GM20000 (cell line): ENCODE measurements at places on chromosomes 6 and 20.
A peak's percentile ranks its signal among the peaks of the same experiment; 100 is the strongest.

GRCh38 chr20:58863044-58863790 is 10.7 kb downstream of the GNAS start:
- no peak for DNase-seq

GRCh38 chr6:98633886-98634285 is 200.5 kb upstream of the POU3F2 start:
- DNase-seq = no peak

DNA sequence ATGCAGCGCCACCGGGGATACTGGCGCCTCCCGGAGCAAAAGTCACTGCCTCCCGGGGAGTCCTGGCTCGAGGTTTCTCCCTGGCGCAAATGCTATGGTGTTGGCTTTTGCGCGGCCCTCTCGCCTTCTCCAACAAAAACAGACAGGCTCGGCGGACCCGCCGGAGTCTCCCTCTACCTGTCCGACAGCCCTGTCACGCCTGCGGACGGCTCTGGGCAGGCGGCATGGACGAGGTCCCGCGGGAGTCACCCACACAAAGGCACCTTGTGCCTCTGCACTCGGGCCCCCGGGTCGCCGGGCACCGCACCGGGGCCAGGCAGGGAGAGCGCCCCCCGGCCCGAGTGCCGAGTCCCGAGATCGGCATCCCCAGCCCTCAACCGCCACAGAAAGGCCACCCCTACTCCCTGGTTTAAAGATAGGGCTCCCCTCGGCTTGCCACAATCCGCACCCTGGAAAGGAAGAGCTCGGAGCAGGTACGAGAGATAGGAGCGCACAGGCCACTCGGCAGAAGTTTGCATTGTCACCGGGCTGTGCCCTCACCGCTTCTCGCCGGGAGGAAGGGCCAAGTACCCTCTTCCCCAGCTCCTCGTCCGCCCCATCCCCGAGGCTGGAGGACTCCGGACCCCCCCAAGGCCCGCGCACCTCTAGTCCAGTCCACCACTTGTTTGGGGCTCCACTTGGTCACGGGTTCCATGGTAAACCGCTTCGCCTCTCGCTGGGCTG is 903 bp downstream of the CNKSR3 start:
- DNase-seq = peak; percentile 33

DNA sequence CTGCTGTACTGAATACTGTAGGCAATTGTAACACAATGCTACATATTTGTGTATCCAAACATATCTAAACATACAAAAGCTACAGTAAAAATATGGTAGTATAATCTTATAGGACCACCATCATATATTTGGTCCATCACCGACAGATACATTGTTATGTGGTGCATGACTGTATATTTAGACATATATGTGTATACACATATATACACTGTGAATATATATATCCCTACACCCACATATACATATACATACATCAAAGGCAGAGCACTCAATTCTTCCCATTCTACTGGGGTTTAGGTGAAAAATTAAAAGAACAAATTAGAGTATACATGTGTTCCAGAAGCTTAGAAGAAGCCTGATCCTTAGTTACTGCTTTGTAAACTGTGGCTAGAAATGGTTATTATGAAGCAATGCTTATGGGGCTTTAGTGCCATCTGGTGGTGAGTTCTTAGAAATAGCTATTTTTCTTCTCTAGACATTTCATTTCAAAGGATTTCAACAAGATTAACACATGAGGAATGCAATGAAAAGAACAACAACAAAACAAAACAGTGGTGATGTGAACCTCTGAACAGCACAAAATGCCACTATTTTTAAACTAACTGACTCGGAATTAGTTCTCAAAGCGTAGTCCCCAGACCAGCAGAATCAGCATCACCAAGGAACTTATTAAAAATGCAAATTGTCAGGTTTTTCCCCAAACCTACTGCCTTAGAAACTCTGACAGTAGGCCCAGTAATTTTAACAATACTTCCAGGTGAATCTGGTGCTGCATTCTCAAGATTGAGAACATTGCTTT is 38.0 kb downstream of the PKHD1 start:
- peak; percentile 44 for DNase-seq

DNA sequence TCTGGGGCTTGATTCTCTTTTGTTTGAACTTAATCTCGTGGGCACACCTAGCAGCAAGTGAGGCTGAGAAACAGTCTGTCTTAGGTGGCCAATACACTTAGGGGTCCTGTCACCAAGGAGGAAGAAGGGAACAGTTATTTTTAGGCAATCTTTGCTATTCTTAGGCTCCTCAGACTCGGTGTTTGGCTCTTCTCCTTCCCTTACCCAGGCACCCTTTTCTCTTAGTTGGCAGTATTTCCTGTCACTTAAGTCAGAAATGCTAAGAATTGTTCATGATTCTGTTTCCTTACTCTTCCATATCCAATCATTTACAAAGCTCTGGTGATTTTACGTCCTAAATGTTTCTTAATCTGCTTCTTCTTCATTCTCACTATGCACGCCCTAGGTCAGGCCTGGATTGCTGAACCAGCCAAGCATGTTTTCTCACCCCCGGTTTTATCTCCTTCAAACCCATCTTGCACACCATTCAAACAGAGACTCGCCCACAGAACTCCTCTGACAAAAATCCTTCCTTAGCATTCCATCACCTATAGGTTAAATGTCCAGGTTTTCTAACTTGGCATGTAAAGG is 45.2 kb upstream of the TMEM217 start:
- DNase-seq = no peak

DNA sequence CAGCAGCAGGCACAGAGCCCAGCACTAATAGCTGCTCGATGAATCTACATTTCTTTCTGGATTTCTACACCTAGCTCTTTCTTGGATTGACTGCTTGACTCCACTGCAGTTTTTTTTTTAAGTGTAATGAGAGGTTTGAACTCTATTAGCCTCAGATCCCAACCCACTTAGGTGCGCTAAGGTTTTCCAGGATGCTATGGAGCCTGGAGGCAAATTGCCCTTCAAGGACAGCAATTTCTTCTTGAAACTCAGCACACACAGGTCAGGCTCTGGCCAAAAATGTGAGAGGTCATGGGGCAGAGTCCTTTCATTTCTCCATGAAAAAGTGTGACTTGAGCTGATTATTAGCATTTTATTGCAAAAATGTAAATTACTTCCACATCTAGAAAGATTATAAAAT is 52.3 kb upstream of the TIAM2 start:
- DNase-seq = no peak

DNA sequence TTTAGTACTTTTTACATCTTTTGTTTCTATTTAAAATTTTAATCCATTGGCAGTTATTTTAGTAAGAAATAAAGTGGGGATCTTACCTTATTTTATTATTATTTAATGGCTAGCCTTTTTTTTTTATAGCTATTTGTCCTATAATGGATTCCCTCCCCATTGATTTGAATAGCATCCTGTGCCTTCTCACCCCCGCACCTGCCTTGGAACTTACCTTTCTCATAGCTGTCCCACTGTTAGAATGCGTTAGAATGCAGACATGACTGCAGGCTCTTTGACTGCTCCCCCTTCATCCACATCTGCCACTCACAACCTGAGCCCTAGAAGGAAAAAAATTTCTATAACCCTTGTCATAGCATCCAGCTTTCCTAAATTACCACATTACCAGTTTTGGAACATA is 9.1 kb downstream of the PKIB start:
- no peak for DNase-seq

DNA sequence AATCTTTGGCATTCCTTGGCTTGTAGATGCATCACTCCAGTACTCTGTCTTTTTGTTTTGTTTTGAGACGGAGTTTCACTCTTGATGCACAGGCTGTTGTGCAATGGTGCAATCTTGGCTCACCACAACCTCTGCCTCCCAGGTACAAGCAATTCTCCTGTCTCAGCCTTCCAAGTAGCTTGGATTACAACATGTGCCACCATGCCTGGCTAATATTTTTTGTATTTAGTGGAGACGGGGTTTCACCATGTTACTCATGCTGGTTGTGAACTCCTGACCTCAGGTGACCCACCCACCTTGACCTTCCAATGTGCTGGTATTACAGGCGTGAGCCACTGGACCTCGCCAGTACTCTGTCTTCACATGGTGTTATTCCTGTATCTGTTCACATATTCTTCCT is 35.8 kb upstream of the LGSN start:
- no peak for DNase-seq

DNA sequence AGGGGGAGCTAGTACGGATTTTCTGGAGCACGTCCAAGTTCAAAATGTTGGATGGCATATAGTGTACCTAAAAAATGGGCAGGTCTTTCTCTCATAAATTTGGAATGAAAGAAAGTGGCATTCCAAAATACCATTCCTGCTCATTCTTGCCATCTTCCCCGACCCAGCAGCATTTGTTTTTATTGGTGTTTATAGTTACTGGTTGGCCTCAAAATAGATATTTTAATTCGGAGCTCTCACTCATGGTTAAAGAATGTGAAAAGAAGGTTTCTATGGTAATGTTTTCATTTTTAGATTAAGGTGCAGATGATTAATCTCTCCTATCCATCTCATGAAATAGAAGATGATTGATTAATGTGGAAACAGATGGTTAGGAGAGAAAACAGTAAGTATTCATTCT is 204.5 kb downstream of the HIVEP2 start:
- DNase-seq = no peak

DNA sequence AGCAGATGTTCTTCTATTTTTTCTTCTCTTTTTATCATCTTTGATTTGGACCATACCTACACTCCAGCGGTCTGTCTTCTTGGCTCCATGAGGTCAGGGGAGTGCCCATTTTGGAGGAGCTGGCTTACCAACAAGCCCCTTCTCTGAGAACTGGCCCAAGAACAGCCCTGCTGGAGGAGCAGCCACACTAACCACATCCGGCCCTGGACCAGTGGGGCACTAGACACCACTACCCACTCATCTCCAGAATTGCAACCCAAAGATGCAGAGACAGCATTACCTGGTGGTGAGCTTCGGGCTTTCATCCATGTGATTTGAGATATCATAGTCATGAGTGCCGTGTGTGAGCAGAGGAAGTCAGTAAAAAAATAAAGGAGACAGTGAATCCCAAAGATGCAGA is 599.4 kb upstream of the CDH4 start:
- DNase-seq = no peak

DNA sequence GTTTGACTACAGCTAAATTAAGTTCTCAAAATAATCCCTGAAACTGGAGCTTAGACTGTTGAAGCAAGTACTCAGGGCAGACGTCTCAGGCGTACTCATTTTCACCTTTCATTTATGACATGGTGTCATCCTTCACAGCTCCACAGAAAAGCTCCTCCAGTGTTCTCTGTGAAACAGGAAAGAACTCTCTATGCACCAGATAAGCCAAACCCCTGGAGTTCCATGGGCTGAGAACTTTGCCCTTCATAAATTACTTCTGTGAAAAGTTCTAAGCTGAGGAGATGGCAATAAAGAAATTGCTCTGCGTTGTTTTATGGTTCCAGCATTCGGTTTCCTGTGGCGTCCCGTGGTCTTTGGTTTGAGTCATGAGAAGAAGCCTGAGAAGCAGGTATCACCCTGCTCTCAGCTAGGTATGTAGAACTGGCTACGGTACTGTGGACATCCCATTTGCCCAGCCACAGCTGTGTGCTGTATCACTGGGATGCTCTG is 20.2 kb upstream of the RREB1 start:
- no peak for DNase-seq

DNA sequence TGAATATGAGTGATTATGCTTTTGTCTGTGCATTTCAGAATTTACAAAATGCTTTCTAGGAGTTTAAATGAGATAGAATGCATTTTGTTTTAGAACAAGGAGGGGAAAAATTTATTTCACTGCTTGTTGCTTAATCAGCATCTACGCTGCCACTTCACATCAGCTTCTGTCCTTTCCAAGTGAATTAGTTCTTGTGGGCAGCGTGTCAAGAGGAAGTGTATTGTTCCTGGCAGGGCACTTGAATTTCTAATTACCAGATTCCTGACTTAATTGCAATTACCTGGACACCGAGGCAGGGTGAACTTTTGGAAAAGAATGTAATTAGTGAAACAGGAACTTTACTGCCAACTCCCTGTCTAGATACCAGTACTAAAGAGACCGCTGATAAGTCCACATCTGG is 263.5 kb downstream of the TMEM242 start:
- DNase-seq = no peak

DNA sequence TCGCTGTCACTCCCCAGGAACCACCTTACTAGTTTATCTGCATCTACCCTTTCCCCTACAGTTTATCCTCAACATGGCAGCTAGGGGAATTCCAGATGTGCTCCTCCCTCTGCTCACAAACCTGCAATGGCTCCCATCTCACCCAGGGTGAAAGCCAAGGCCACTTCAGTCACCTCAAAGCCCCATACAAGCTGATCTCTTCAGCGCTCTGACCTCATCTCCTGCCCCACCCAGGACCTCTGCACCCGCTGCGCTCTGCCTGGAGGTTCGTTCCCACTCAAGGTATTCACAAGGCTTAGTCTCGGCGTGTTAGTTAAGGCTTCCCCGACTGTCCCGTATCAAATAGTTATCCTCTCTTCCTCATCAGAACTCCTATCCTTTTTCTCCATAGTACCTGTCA is 28.6 kb upstream of the SPDEF start:
- no peak for DNase-seq

DNA sequence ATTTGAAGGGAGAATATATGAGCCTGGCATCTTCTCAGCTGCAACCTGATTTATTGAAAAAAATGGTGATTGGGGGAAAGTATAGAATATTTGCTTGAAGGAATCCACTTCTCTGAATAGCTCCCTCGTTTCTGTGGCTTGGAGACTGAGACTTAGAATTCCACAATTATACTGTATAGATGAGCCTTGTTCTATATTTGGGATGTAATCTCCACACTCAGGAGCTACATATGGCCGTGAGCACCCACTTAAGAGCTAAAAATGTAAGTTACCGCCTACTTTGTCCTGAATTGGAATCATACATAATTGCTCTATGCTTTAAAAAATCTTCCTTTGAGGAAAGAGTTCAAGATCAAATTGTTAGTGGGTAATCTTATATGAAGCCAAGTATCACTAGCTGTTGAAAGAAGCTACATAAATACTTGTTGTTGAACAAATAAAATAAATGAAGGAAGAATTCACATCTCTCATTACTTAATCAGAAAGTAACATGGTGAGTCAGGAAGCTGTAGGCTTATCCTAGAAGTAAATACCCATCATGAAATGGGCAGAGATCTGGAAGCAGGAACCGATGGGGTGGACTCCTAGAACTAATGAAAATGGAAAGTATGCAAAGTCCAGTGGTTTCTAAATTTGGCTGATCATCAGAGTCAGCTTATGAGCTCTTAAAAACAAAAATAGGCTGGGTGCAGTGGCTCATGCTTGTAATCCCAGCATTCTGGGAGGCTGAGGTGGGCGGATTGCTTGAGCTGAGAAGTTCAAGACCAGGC is 254.3 kb downstream of the SOX4 start:
- DNase-seq = no peak

- DNase-seq = no peak
Observed at GRCh38 chr6:77371748-77372147, 91.5 kb downstream of the HTR1B start.

DNA sequence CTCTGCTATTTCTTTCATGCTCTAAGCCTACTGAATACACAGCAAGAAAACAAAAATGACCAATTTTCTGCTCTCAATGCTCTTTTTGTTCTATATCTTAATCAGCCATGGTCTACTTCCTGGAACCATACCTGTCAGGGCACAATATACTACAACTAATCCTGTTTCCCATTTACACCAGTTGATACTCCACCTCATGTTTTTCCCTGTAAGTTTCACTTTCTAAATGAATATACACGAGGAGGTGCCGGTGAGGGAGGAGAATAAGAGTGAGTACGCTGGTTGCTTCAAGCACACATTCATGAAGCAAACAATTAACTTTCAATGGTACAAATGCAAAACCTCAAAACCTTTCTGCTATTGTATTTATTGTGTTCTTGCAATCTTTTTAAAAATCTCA is 443.1 kb upstream of the ID4 start:
- DNase-seq = no peak
